Fibroblast of gingiva (primary cell): ENCODE measurements at places on chromosomes 6 and 20.

DNA sequence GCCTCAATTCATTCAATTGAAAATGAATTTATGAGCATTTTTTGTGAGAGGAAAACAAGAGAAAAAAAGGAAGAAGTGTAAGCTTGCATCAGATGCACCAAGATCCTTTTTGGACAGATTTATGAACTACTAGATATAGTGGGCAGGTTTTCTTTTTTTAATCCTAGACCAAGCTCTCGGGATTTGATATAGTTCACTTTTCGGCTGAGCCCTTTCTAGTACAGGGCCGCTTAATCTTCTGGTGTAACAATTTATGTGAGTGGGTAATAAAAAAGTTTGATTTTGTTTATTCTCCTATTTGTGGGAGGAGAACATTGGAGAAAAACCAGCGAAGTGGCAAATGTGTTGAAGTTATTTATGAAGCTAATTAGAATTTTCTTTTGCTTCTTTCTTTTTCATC lies 538.0 kb downstream of the UTRN start:
- no peak for DNase-seq

DNA sequence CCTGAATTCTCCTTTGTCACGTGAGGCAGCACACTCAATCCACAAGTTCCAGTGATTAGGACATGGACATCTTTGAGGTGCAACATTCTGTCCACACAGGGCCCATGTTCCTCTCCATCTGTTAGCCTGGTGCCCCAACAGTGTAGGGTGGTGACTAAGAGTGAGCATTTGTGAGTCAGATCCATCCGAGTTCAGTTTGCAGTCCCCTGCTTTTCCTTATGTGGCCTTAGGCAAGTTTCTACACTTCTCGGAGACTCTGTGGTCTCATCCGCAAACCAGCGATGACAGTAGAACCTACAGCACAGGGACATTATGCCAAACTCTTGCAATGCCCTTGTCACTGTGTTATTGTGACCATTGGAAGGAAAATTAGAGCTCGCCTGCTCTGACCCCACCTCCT lies 178.7 kb upstream of the CDH4 start:
- no peak for DNase-seq

GRCh38 chr20:59866338-59866737 lies 67.1 kb downstream of the SYCP2 start:
- no peak for DNase-seq

- DNase-seq: peak; percentile 60
Observed at GRCh38 chr6:135686784-135687301, 164.7 kb upstream of the PDE7B start.

- peak; percentile 14 for DNase-seq
Observed at GRCh38 chr6:109024784-109025183, 69.9 kb downstream of the SESN1 start.

DNA sequence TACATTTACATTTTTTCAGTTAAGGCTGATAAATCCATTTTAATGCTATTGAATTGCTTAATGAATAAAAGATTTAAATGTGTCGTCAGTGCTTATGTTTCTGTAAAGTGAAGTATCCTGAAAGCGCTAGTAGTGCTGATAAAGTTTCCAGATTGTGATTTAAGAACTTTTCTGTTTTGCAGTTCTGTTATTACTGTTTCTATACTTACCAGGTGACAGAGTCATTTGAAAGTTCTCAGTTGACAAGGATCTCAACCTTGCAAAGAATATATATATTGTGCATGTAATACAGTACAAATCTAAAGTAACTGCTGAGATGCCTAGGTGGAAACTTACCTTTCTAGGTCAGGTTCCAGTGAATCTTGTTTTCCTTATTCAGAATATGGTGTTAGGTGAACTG lies 201.8 kb downstream of the ARID1B start:
- no peak for DNase-seq

DNA sequence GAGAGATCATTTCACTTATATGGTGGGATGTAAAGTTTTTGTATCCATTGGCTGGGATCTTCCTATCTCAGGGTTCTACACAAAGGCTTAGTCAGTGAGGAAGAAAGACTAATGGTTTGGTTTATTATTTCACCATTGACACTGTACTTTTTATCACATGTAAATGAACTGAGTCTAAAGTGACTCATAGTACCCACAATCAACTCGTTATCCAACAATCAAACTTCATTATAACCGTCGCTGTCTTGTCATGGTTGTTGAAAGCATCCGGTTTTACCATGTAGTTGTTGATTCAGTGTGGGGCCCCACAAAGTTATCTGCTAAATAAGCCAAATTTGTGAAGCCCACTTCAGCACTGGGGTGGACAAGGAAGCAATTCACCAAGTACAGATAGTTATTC lies 55.8 kb upstream of the MTRF1L start:
- no peak for DNase-seq
